NAMALWA (cell line): ENCODE measurements at places on chromosomes 4 and X.

DNA sequence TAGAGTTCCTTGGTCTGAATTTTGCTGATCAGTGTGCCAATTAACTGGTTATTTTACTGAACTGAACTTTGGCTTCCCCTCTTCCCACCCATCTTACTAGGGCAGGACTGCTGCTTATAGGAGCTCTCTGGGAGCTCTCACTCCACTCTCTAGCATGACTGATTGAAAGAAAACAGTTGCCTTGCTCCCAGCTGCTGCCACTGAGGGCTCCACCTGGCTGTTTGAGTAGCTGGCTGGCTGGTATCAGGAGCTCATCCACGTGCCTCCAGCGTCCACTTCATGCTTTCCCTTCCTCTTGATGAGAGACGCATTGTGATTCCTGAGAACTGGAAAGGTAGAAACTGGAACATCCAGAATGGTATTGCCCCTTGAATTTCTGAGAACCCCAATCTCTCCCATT lies 73.0 kb upstream of the KLHL13 start:
- DNase-seq, result no peak

- no peak for DNase-seq
Observed at GRCh38 chrX:36957425-36958328, 50.5 kb upstream of the FAM47C start.

GRCh38 chr4:171484681-171485080 lies 328.5 kb upstream of the GALNTL6 start:
- DNase-seq, result no peak

- no peak for DNase-seq
Observed at GRCh38 chr4:119794113-119794512, 165.5 kb upstream of the PDE5A start.

GRCh38 chrX:10110984-10111363 lies 45.8 kb upstream of the CLCN4 start:
- DNase-seq, result peak; percentile 33

GRCh38 chr4:85496933-85497332 lies 22.0 kb downstream of the ARHGAP24 start:
- no peak for DNase-seq

- no peak for DNase-seq
Observed at GRCh38 chr4:11341337-11342043, 87.2 kb downstream of the HS3ST1 start.

GRCh38 chr4:107269175-107269574 lies 233.1 kb upstream of the DKK2 start:
- no peak for DNase-seq

GRCh38 chr4:9861561-9861960 lies 80.1 kb downstream of the DRD5 start:
- DNase-seq, result no peak

GRCh38 chrX:154840856-154841255 lies 6.4 kb upstream of the SMIM9 start:
- DNase-seq, result peak; percentile 66

DNA sequence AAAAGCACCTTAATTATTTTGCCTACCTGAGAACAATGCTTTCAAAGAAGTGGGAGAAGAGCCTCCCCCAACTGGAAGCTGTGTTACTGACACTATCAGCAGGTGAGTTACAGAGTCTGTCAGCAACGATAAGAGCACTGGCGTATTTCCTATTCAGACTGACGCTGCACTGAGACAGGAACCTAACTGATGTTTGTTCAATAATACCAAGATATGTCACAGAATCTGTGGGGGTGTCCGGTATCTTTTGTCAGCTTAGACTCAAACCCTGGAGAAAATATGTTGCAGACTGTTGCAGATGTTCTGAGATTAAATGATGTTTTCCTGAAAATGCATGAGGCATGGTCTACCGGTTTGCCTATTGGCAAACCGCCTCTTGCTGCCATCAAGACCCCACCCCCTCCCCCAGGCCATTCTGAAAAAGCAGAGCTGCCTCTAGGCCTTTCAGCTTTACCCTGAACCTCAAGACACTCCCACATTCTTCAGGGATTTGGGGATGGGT lies 115.2 kb upstream of the KIT start:
- DNase-seq, result no peak

DNA sequence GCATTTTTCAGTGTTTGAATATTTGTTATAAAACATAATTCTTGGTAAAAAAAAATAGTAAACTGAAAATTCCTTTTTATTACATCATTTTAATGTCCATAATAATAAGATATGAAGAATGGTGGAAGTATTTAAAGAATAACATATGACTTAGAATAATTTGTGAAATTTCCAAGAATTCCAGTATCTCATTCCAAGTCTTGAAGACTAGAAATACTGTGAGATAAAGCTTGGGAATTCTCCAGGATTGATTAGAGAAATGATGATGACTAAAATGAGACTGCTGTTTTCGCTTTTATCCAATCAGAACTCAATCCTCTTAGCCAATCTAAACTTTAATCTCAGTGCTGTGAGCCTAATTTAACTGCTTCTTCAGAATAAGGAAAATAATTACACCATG lies 184.2 kb upstream of the HCCS start:
- no peak for DNase-seq

DNA sequence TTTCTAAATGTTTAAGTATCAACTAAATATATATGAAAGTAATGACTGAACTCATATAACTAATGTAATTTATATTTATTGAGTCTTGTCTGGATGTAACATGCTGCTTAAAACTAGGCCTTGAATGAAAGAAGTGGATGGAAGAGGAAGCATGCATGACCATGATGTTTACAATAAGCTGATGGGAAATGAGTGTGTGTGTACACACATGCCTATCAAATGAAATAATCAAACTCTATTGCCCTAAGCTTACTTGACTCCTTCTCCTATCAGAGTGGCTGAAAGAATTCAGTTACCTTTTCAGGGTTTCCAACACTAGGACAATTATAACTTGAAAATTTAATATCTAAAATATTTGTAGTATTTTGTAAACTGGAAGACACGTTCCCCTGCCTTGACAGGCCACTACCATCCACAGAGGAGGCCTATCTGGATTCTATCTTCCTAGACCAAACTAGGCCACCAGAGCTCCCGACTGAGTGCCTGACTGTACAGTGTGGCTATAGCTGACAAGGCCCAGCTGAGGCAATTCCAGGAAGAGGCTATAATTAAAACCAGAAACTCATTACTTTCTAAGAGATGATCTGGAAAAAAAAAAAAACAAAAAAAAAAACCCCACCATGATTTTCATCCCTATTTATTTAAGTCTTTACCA lies 7.6 kb downstream of the ARSJ start:
- no peak for DNase-seq

GRCh38 chrX:130680164-130681035 lies 222.6 kb downstream of the ENOX2 start:
- DNase-seq, result no peak

GRCh38 chrX:8864161-8864560 lies 63.0 kb upstream of the FAM9A start:
- DNase-seq, result no peak

DNA sequence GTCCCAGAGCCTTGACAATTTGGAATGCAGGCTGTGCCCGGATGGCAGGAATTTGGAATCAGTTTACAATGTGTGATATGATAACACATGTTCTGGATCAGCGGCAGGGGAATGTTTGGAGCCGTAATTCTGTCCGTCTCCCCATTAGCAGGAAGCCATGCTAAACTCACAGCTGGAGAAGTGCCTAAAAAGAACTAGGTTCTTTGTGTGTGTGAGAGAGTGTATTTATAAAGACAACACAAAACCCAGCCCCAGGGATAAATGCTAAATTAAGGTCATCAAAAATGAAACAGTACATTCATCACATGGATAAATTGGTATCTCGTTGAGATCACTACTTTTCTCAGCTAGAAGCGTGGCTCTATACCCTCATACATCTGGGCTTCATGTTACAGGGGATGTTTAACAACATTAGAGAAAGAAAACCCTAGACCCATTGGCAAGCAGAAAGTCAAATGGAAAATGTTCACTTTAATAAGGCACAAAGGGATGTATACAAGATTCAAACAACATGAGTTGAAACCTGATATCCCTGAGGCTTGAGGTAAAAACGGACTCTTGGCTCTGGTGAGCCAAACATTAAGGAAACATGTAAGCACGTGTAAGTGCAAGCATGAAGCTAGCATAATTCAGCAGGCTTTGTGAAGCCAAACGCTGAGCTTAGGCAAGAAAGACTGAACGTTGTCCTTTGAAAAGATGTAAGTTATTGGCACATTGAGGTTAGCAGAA lies 18.0 kb upstream of the TMEM131L start:
- no peak for DNase-seq

DNA sequence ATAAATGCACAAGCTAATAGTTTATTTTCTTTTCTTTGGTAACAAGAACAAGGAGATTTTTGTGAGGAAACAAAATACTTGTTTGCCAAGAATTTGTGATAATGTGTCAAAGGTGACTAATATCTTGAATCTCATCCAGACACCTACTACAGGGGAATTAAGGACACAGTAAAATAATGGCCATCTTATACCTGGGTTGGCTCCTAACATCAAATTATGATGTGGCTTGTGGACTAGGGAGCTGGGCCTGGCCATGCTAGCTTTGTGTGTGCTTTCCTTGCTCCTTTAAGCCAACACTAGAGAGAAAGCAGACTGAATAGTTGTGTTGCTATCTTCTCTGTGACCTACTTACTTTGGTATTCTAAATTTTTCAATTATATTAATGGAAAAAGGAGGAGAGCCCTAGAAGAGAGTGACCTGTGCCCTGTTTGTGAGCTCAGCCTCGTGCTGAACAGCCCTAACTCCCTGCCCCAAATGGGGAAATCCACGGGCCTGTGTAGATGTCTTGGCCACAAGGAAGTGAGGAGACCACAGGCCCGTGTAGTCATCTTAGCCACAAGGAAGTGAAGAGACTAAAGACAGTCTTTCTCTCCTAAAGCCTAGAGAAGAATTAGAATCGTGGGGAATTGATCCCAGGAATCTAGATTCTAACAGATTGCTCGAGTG lies 23.3 kb downstream of the ARHGAP24 start:
- peak; percentile 44 for DNase-seq

- DNase-seq, result no peak
Observed at GRCh38 chr4:34619531-34620162, 1624.7 kb downstream of the ARAP2 start.

DNA sequence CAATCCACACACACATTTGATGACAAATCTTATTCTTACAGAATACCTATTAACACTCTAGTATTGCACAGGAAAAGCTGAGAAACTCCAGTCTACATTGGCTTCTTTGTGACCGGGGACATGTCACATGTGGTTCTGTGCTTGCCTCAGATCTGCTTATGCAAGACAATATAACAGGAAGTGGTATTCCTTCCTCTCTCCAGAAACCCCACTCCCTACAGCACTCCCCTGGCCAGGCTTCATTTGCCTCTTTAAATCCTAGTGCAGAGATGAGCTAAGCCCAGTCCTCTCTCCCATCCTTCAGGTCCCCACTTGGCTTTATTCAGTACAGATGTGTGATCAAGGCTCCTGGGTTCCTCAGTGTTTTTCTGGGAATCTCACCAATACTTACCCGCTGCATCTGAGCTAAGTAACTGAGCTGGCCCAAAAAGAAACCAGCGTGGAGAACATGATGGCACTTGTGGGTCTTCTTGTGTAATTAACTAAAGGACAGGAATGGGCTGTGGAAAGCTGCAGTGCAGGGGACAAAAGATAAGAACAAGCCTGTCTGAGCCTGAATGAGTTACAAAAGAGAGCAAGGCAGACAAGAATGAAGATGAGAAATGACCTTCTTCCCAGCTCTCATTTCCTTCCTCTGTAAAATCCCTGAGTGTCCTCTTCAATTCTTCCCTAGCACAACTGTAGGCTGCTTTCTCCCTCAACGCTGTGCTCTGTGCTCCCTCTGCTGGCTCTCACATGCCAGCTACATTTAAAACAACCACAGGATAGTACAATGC lies 105.6 kb downstream of the HNRNPD start:
- peak; percentile 68 for DNase-seq

DNA sequence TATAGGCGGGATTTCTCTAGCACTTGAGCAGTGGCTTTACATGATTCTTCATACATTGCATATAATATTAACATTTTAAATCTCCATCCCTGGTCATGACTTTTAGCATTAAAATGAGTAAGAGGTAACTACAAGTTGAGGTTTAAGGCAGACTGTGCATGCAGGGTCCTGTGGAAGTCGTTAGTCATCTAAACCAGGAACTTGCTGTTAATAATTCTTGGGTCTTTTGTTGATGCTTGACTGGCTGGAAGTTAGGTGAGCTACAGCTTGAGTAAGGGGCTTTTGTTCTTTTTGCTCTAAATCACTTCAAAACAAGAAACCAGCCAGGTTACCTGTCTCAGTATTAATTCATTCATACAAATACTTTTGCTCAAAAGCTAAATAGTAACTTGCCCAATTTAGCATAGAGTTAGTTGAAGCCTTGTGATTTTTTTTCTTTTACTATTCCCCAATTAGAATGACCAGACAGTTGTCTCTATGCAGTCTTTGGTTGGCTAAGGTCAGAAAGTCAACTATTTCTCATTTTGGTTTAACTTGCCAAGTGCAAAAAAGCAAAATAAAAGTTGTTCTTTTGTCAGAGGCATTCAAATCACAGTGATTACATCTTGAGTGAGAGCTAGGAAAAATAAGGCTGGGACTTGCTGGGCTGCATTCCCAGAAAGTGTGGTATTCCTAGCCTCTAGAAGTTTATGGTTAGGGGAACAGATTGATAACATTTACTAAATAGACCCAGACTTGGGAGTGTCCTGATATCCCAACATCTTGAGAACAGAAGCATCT lies 516.9 kb downstream of the PDHA2 start:
- no peak for DNase-seq

- DNase-seq, result peak; percentile 75
Observed at GRCh38 chr4:7335344-7336066, 99.2 kb downstream of the PSAPL1 start.

DNA sequence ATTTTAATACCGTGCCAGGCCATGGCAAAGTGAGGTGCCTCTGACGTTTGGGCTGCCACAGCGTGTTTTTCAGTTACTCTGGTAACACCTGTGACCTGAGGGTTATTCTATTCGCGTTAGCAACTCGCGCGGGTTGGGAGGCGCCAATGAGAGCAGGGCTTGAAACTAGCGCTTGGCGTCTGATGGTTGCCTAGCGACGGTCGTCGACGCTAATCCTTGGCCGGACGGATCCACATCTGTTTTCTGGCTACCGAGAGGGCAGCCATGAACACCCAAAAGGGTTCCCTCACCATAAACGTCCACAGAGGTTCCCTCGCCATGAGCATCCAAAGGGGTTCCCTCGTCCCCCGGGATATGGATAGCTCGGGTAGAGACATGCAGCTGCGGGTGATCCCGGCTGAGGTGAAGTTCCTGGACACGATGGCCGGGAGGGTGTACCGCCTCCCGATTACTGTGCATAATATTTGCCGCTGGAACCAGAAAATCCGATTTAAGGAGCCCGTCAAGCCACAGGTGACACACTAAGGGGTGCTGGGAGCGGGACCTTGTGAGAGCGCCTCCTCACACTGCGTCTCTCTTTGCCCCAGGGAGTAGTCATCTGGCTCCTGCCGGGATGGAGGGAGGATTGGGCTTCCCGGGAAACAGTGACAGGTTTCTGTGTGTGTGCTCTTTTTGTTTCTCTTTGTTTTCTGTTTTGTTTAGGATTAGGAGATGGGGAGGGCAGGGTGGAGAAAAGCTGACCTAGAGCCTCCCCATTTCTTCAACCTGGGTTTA lies at the start of gene CFAP47:
TSS of gene CFAP47 (plus strand) at position 199 of the 774 bp plus-strand sequence. CDS start at position 265, 66 bp downstream.
- no peak for DNase-seq

GRCh38 chrX:55546956-55547355 lies 57.3 kb upstream of the USP51 start:
- DNase-seq, result no peak

- DNase-seq, result no peak
Observed at GRCh38 chr4:38153387-38153760, 193.2 kb downstream of the PTTG2 start.

- DNase-seq, result no peak
Observed at GRCh38 chr4:182447767-182448280, 204.6 kb downstream of the TENM3 start.

GRCh38 chr4:82403725-82404124 lies 26.5 kb downstream of the HNRNPDL start:
- no peak for DNase-seq

- DNase-seq, result no peak
Observed at GRCh38 chr4:15470128-15470475, 420 bp downstream of the CC2D2A start.
